ENCODE measurements at places on chromosomes 2 and 18.

GRCh38 chr2:80573950-80574349, 269.4 kb upstream of the LRRTM1 start:
- DNase-seq = no peak

DNA sequence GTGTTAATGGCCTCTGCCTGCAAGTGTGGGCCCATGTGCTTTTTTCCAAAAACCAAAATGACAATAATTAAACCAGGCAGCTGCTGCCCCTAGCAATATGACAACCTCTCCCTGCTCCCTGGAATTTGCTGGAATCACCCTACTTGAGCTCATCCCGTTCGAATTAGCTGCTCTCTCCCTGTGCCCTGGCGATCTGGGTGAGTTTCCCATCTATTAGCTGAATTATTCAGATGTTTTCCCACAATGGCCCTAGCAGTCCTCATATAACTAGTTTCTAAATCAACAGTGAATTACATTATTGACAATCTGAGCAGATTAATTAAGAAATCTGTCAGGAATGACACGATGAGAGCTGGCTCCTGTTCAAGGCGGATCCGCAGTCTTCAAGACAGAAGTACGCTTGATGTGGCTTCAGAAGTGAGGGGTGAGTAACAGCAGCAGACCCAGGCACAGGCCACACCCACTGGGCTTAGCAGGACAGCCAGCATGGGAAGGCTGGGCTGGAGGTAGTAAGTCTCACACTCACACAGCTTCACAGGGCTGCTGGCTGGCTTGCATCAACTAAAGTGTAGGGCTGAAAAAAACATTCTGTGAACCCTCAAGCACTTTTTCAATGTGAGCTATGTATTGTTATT, 366.2 kb upstream of the ID2 start:
- DNase-seq = no peak

DNA sequence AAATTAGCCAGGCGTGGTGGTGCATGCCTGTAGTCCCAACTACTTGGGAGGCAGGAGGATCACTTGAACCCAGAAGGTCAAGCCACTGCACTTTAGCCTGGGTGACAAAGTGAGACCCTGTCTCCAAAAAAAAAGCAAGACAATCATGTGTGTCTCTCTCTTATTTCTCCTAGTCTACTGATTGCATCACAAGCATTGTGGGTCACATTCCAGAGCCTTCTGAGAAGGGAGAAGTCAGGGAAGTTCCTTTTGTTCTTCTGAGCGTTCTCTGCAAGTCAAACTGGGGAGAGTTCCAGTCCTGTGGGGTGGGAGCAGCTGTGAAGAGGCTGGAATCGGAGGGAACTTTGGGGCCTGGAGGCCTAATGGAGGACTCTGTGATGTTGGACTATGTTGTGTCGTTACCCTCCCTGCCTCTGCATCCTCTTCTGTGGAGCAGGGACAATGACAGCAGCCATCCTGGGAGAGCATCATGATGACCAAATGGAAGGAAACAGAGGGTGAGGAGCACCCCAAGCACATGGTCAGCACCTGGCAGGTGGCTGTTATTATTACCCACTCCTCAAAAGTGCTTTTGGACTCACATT, 115.4 kb downstream of the MRO start:
- no peak for DNase-seq

DNA sequence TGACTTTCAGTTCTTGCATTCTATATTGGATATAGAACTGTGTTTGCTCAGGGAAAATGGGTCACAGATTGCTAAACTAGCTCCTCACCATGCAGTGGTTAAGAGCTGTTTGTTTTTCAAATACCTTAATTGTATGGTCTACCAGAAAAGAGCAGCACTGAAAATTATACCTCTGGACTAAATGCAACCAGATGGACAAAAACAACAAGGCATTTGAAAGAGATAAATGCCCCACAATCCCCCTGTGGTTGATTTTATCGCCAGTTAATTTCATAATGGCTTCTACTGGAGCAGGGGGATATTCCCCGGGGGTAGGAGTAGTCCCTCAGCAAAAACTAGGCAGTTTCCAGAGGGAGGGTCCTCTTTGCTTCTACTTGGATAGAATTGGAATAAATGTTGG, 267.9 kb upstream of the TNP1 start:
- no peak for DNase-seq

GRCh38 chr18:53553030-53553429, 671.4 kb downstream of the MBD2 start:
- DNase-seq = no peak

- DNase-seq = no peak
Observed at GRCh38 chr2:73210019-73210418, 4.0 kb upstream of the SMYD5 start.

- DNase-seq = no peak
Observed at GRCh38 chr2:229937537-229937936, 15.2 kb downstream of the FBXO36 start.
